GM12878 (cell line): ENCODE measurements at places on chromosomes 5 and 9. TPM values are rescaled to one million over a fixed set of nuclear protein-coding genes. Genes with fewer than 3 reads are reported as not detected.
A peak's percentile ranks its signal among the peaks of the same experiment; 100 is the strongest.

C5orf58 gene
- total RNA-seq: not detected in 2 replicates

FAM221B gene
- total RNA-seq: not detected in 2 replicates

LCN6 gene
- total RNA-seq: not detected in 2 replicates

IFNA13 gene
- not detected in 2 replicates for total RNA-seq

ITGA2 gene
- total RNA-seq: 0.13 TPM in 2 replicates

DNA sequence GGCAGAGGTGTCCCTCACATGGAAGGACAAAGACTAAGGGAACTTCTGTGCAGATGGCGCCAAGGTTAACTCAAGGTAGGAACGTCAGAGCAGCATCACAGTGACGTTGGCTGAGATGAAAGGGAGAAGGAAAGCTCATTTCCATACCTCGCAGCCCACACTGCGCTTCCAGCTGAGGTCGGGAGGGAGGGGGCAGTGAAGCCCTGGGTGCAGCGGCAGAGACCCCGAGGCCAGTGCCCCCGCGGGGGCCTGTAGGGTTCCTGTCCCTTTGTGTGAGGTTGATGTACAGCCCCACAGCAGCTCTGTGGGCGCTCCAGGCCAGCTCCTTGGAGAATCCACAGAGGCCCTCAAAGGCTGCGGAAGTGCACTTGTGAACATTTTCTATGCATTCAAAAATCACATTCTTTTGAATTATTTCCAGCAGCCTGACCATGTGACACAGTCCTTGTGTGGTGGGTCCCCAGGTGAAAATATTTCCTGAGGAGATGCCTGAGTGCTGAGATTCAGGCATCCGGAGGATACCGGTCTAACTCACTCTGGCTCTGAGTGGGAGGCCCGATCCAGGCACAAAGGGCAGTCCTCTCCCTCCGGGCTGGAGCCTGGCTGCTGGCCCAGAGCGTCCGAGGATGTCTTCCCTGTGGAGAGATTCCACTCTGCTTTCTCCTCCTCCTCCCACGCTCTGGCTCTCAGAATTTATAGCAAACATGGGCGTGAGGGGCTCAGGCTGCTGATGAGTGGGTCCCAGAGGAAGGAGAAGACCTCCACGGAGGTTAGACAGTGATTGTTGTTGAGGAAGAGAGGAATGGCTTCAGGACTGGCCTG lies 150.7 kb downstream of the ICE1 start:
- H3K27me3 ChIP-seq: no peaks in the 10 kb centered on the region
- no peaks in the 10 kb centered on the region for H3K4me1 ChIP-seq
- no peak overlapping the region for H3K4me3 ChIP-seq
- no peak overlapping the region for H3K27ac ChIP-seq
- DNase-seq: no peak

- no peaks in the 10 kb centered on the region for H3K36me3 ChIP-seq
- H3K4me1 ChIP-seq: no peaks in the 10 kb centered on the region
- no peak overlapping the region for H3K27ac ChIP-seq
- no peak overlapping the region for H3K4me3 ChIP-seq
Observed at GRCh38 chr9:12935714-12936113, 160.9 kb downstream of the LURAP1L start.

GRCh38 chr5:10631316-10631996 lies 67.6 kb downstream of the ANKRD33B start:
- H3K4me3 ChIP-seq: peak overlapping the region; percentile 59
- no peaks in the 10 kb centered on the region for H3K27me3 ChIP-seq
- peak overlapping the region; percentile 93 for H3K27ac ChIP-seq
- no peak for DNase-seq
- peaks cover 83% of the 10 kb centered on the region for H3K4me1 ChIP-seq

DNA sequence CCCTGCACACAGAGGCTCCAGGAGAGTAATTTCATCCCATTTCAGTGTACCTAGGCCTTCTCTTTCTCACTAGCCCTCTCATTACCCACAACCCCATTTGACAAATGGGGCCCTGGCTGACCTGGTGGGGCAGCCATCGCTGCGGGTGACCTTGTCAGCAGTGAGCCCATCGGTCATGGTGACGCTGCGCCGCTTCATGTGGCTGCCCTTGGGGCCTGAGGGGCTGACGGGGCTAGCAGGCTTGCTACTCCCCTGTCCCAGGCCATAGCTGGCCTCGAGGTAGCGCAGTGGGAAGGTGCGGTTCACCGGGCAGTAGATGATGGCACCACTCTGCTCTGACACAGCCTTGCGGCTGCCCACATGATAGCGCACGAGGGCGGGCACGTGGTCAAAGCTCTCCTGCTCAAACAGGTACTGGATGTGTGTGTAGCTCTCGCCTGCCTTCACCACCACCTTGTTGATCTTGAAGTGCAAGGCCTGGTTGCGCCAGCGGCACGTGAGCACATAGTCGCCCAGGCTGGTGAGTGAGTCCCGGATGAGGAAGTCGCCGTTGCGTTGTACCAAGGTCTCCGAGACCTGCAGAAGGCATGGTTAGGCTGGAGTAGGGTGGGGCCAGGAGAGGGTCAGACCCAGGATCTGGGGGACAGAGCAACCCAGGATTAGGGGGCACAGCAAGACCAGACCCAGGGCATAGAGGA lies 14.1 kb upstream of the TOR2A start:
- no peaks in the 10 kb centered on the region for H3K4me1 ChIP-seq
- peaks cover 25% of the 10 kb centered on the region for H3K36me3 ChIP-seq
- DNase-seq: no peak

- no peaks in the 10 kb centered on the region for H3K36me3 ChIP-seq
- H3K4me3 ChIP-seq: no peak overlapping the region
- DNase-seq: no peak
- H3K27me3 ChIP-seq: no peaks in the 10 kb centered on the region
- no peaks in the 10 kb centered on the region for H3K4me1 ChIP-seq
Observed at GRCh38 chr5:122997294-122997693, 39.2 kb downstream of the PPIC start.
